ENCODE measurements at places on chromosomes 7 and 10. TPM values are rescaled to one million over a fixed set of nuclear protein-coding genes. Genes with fewer than 3 reads are reported as not detected.

- DNase-seq = no peak
These were observed 54.0 kb upstream of the CACUL1 start for GRCh38 chr10:118808601-118809356.

GRCh38 chr10:68870545-68871104, 30.5 kb upstream of the DDX50 start:
- DNase-seq = no peak

DNA sequence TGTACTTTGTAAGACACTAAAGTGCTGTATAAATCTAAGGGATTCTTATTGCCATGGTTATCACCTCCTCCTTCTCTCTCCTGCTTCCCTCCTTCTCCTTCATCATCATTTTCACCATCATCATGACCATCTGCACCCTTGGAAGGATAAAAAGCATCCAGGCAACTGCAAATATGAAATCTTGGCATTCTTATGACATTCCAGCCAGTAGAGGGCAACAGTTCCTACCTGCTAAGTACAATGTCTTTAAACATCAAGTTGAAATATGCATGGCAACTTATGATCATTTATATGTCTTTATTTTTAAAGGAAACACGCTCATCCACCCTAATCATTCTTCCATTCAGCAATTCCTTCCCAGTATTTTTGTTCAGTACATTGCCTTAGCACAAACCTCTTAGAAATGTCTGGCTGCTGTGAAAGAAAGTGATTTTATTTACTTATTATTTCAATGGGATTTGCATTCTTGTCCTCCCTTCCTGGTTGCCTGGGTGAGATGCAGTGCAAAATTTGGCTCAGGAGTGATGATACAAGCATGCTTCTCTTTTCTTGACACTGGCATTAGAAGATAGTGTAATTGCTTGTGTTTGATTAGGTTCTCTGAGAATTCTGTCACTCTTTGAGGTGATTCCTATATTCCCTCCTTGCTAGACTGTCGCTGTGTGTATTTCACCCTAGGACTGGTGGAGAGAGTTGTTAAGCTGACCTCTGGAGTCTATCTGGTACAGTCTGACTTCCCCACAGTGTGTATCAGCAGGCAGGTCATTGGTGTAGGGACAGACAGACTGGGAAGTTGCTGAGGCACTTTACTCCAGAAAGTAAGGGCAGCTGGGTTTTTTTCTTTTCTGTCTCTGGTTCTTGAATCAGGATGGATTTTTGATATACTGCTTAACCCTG, 188.5 kb upstream of the BMPER start:
- DNase-seq = no peak

The MBL2 gene
- not detected for total RNA-seq

GRCh38 chr7:2759736-2760097, 71.7 kb downstream of the AMZ1 start:
- no peak for DNase-seq

GRCh38 chr7:25255611-25256332, 27.5 kb upstream of the NPVF start:
- no peak for DNase-seq

The CRTAC1 gene
- total RNA-seq = 0.16 TPM

DNA sequence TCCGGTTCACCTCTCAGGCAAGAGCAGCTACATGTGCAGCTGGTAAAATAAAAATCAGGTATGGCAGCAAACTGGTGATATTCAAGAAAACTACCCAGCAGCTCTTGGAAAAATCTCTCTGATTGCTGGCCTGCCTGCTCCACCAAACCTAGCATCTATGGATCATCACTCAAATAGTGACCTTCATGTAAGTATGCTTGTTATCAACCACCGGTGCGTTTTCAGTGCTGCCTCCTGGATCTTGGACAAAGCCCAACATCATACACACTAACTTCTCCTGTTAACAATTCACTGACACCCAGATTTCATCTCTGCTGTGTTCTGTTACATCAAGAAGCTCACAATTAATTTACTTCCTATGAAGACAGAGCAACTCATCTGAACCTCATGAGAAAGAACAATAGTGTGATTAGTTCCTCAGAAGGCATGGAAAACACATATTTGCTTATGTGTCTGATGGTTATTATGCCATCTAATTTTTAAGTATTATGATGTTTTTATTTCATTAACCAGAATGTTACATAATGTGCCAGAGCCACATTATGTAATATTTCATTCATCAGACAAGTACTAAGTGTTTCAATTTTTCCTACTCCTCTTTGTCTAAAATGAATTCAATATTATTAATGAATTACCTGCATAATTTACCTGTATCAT, 8.8 kb downstream of the CDK6 start:
- no peak for DNase-seq

- no peak for DNase-seq
These were observed 16.4 kb downstream of the HOXA1 start for GRCh38 chr7:27079234-27079975.

GRCh38 chr10:14560274-14560673, 214.4 kb downstream of the FAM107B start:
- DNase-seq = no peak

DNA sequence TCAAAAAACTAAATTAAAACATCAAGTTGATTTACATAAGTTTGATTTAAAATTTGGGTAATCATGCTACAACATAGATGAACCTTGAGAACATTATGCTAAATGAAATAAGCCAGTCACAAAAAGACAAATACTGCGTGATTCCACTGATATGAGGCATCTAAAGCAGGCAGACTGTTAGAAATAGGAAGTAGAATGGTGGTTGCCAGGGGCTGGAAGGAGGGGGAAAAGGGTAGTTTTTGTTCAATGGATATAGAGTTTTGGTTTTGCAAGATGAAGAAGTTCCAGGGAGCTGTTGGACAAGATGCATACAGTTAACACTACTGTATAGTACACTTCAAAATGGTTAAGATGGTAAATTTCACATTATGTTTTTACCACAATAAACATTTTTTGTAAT, 45.0 kb upstream of the IFRD1 start:
- DNase-seq = no peak

GRCh38 chr10:31101123-31101522, 69.5 kb upstream of the ZNF438 start:
- DNase-seq = no peak

DNA sequence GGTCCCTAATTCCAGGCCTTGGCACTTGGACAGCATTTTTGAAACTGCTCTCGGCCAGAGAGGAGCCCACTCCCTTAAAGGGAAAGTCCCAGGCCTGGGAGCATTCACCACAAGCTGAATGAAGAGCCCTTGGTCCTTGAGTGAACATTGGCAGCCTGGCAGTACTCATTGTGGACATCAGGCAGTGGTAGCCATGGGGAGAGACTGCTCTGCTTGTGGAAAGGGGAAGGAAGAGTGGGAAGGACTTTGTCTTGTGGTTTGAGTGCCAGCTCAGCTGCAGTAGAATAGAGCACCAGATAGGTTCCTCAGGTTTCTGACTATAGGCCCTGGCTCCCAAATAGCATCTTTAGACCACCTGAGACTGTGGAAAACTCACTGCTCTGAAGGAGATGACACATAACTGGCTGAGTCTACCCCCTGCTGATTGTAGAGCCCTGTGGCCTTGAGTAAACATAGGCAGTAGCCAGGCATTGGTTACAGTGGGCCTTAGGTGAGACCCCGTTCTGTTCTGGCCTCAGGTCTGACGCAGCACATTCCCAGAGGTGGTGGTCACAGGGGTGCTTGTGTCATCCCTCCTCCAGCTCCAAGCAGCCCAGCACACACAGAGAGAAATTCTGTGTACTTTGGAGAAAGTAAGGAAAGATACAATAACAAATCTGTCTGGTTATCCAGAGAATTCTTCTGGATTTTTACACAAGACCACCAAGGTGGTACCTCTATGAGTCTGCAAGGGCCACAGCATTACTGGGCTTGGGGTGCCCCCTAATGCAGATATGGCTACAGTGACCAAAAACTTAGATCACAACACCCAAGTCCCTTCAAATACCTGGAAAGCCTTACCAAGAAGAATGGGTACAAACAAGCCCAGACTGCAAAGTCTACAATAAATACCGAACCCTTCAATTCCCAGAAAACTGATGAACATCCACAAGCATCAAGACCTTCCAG, 153.8 kb downstream of the GNAI1 start:
- DNase-seq = no peak

GRCh38 chr10:76554478-76554877, 1083.1 kb downstream of the KCNMA1 start:
- DNase-seq = no peak

DNA sequence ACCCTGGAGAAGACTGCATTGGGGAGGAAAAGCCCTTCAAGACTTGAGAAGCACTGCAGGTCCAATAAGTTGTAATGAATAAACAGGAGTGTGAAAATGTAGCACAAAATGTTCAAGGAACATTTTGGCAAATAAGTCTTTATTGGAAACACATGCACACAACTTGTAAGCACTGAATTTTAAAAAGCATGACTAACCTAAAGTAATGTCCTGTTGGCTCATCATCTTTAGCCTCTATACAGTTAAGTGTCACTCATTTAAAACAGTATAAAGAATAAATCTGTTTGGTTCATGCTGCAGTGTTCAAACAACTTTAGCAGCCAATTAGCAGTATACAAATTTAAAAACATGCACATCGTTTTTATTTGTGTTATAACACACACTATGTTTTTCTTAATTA, 108.6 kb downstream of the CDK6 start:
- no peak for DNase-seq

The KCNH2 gene
- not detected for total RNA-seq

- DNase-seq = no peak
These were observed 42.9 kb downstream of the CHN2 start for GRCh38 chr7:29237489-29237888.

The CAV1 gene
- 502 TPM for total RNA-seq

The PTF1A gene
- total RNA-seq = not detected

- DNase-seq = no peak
These were observed 367.7 kb downstream of the PHF14 start for GRCh38 chr7:11341285-11341944.

GRCh38 chr7:97008275-97008917, 3.0 kb downstream of the DLX6 start:
- no peak for DNase-seq

DNA sequence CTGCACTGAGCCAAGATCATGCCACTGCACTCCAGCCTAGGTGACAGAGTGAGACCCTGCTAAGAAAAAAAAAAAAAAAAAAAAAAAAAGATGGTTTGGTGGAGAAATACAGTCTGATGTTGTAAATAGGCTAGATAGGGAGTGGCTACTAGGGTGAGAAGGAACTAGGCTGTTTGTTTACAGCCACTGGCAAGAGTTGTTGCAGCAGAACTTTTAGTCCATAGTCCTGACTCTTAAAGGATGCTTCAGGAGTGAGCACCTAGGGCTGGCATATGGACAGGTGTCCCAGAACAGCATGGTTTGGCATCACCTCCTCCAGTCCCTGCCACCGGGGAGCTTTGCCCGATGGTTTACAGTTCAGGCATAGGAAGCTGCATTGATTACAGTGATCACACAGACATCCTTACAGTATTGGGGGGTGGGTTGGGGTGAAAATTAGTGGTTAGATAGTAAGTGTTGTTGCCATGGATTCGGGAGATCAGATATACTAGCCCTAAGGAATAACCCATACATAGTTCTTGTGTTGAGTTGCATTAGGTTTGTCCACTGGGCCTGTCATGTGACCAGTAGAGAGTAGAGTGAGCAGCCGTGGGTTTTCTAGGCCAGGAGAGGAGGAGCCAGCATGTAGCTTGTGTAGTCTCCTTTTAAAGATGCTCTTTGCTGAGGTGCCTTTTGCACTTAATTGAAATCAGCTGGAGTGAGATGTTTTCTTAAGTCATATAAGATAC, 35.9 kb downstream of the ZRANB1 start:
- DNase-seq = no peak

DNA sequence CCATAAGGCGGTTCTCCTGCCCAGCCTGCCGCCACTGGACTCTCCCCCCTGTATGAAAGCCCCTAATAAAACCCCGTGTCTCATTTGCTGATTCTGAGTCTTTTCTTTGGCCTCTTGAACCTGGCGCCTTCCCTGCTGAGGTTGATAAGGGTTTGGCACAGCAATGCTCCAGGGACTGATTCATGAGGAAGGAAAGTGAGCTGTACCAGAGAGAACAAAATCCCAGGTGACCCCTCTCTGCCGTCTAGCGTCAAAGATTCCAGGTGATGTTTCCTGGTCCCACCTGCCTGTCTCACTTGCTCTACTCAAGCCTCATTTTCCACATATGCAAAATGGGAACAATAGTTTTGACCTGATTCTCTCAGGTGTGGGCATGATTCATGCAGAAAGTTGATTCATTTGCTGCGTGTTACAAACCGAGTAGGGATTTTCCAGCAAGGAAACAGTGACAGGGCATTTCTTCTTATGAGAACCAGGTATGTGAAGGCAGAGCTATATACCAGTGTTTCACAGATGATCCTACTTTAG, 730.6 kb upstream of the IGFBP3 start:
- DNase-seq = no peak

- DNase-seq = peak; percentile 36
These were observed 313.9 kb upstream of the ZNF32 start for GRCh38 chr10:43962346-43963191.

The STEAP1B gene
- total RNA-seq = 1.3 TPM

GRCh38 chr10:68333058-68333395, 299 bp upstream of the PBLD start:
- no peak for DNase-seq

GRCh38 chr10:51602326-51602725, 97.1 kb downstream of the CSTF2T start:
- no peak for DNase-seq

- DNase-seq = no peak
These were observed 12.8 kb downstream of the SUN1 start for GRCh38 chr7:845091-845490.

DNA sequence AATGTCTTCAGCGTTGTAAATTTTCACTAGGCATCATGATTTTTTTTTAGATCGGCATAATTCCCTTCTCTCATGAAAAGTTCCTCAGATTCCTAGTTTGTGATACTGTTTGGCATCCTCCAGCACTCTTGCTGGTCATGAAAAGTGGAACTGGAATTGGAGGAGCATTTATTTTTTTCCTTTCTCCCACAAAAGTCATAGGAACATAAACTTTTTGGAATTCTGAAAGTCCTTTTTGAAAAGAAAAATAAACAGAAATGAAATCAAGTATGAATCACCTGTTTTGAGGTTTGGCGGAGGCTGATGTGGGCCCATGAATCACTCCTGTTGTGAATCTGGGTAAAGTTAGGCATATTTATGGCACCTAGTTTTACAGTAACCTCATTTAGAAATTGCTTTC, 17.7 kb downstream of the CACNB2 start:
- DNase-seq = no peak

The NEURL1 gene
- 2.5 TPM for total RNA-seq

The PPP1R3A gene
- not detected for total RNA-seq

GRCh38 chr10:33808475-33808874, 474.0 kb upstream of the NRP1 start:
- DNase-seq = no peak

The MEST gene
- total RNA-seq = 367 TPM

DNA sequence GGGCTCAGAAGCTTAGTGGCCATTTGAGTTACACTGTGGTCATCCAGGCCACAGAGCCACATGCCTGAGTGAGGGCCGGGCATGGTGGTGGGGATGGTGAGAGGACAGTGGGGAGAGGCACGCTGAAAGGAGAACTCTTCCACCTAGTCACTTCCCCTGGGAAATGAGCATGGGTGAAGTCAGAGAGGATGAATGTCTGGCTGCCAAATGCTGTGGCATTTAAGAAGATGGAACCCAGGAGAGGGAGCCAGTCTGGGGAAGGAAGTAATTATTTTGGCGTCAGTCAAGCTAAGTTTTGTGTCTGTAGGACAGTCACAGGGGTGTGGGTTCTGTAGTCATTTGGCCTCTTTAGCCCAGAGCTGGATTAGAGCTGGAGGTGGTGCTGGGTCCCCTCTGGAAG, 86.0 kb upstream of the PODXL start:
- DNase-seq = no peak

Data from osteocyte (in vitro differentiated cells).